Cerebellar nuclear complex (tissue), 1 donor: ENCODE measurements at places on chromosomes 11 and 22.

- DNase-seq = no peak
Measured at GRCh38 chr11:128210148-128210940, 377.0 kb downstream of the ETS1 start.

DNA sequence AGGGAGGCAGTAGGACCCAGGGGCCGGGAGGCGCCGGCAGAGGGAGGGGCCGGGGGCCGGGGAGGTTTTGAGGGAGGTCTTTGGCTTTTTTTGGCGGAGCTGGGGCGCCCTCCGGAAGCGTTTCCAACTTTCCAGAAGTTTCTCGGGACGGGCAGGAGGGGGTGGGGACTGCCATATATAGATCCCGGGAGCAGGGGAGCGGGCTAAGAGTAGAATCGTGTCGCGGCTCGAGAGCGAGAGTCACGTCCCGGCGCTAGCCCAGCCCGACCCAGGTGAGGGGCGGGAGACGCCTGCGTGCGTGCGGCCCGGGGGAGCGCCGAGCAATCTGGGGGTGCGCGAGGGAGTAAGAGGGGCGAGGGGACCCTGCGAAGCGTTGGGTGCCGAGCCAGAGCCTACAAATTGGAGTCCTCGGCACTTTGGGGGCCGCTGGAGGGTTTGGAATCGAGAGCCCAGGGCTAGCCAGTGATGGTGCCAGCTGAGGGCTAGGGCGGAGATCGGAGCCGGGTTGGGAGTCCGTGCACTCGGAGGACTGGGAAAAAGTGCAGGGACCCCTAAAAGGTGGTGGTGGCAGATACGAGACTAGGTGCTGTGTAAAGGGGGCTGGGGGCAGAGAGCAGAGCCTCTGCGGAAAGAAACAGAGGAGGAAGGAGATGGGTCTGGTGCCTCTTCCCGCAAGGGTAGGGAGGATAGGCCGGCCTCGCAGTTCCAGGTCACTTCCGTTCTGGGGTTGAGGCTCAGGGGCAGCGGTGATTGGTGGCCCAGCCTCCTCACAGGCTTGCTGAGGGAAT is at the start of gene SERPINH1:
Gene SERPINH1 (plus strand): TSS at position 206 of the 788 bp plus-strand sequence. CDS start 4,097 bp downstream, outside the sequence.
- no peak for DNase-seq

- no peak for DNase-seq
Measured at GRCh38 chr11:73380897-73381410, 4.8 kb downstream of the RELT start.

- DNase-seq = no peak
Measured at GRCh38 chr11:78039919-78040671, 17.0 kb upstream of the KCTD14 start.

DNA sequence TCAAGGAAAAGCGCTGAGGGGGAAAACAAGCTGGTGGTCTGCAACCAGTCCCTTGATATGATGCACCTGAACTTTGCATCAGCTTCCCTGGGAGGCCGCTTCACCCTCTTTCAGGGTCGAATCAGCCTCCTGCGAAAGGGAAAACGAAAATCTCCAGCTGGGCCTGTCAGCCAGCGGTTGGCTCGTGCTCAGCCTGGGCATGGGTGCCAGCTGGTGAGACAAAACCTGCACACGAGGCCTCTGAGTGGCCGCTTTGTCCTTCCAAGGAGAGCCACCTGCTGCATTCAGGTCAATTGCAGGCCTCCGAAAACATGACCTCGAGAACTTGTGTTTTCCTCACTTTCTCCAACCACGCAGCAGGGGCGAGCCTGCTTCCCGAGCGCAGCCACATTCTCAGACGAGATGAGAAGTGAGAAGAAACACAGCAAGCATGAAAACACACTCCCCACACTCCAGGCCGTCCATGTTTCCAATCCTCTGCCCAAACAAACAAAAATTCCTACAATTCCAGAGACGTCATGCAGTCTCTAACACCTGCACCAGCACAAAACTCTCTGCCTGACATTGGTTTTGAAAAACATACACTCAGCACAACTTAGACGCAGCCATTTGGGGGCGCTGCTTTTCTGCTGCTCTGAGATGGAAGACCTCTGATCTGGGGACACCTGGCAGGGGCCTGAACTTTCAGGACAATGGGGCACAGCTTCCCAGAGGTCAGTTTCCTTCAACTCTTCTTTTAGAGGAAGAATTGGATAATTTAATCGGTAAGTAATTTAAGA is 77.1 kb downstream of the DHCR7 start:
- DNase-seq = no peak

- DNase-seq = no peak
Measured at GRCh38 chr11:94455861-94456260, 37.8 kb downstream of the MRE11 start.

- DNase-seq = no peak
Measured at GRCh38 chr11:14764579-14765527, 121.2 kb downstream of the PDE3B start.

- no peak for DNase-seq
Measured at GRCh38 chr11:120516461-120517389, 5.2 kb downstream of the GRIK4 start.

DNA sequence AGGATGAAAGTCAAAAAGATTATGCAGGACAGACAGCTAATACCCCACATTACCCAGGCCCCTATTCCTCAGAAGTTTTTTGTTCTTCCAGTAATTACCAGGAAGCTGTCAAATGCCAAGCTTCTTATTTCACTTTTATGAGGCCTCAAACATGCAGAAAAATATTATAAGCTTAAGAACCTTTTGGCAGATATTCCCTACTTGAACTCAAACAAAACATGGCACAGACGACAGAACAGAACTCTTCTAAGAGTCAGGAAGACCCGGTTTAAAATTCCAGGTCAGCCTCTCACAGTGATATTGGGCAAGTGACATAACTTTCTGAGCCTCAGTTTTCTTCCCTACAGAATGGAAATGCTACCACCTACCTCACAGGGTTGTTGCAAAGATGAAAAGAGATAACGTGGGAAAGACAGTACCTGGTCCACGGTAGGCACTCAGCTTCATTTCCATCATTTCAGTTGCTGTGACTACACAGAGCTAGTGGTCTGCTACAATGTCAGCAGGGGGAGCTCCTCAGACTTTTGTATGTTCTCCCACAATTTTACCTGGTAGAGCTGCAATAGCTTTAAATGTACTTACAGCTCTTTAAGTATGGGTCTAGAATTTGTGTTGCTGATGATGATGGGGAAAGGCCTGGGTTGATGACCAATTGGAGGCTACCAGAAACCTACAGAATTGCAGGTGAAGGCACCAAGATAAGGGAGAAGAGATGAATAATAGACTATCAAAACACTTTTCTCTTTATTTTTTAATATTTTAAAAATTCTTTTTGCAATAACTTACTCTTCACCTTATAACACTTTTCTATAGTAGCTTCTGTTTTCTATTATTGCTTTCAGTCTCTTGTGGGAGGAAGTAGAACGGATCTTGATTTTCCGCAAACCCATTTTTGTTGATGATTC is 98.3 kb upstream of the CHRM4 start:
- no peak for DNase-seq

DNA sequence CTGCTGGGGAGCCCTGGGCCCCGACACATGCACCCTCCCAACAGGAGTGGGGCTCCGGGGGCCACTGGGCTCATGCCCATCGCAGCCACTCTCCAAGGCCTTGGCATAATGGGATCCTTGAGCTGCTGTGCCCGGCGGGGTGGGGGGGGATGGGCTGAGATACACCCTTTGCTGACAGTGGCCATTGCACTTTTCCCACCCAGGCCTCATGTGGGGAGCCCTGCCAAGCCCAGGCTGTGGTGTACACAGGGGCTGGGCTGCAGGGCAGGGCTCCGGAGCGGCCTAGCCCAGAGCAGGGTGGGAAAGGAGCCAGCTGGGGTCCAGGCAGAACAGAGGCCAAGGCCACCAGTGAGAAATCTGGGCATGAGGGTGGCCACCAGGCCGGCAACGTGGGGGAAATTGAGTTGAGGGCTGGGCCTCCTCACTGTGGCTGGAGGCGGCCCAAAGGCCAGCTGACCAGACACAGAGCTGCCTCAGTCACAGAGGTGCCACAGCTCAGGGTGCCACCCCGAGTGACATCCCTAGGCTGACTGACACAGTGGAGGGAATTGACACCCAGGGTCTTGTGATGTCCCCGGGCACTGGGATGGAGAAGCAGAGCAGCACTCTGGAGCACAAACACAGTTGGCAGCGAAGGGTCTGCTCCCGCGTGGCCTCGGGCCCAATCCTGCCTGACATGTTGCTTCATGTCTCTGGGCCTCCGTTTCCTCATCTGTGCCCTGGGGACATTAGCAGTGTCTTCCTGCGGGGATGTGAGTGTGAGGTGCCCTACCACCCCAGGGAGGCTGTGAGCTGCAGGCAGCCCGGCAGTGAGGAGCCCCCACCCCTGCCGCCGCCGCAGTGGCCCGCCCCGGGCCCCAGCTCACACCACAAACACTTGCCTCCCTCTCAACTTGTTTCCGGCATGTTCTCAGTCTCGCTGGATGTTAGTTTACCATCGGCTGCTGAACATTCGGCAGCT is 30.4 kb downstream of the RTN4R start:
- no peak for DNase-seq

- DNase-seq = no peak
Measured at GRCh38 chr11:69039501-69039900, 9.2 kb upstream of the TPCN2 start.

DNA sequence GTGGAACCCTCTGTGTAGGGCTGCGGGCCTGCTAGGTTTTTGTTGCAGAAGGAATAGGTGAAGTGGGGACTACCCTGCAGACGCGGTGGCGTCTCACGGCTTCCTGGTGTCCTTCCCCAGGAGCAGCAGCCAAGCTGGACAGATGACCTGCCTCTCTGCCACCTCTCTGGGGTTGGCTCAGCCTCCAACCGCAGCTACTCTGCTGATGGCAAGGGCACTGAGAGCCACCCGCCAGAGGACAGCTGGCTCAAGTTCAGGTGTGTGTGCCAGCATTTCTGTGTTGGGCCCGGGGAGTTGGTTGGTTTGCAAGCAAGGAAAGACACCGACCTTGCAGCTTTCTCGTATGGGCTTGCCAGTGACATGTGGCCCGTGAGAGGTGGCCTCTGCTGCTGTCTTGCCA is 15.3 kb downstream of the TAB1 start:
- DNase-seq = peak; percentile 48

DNA sequence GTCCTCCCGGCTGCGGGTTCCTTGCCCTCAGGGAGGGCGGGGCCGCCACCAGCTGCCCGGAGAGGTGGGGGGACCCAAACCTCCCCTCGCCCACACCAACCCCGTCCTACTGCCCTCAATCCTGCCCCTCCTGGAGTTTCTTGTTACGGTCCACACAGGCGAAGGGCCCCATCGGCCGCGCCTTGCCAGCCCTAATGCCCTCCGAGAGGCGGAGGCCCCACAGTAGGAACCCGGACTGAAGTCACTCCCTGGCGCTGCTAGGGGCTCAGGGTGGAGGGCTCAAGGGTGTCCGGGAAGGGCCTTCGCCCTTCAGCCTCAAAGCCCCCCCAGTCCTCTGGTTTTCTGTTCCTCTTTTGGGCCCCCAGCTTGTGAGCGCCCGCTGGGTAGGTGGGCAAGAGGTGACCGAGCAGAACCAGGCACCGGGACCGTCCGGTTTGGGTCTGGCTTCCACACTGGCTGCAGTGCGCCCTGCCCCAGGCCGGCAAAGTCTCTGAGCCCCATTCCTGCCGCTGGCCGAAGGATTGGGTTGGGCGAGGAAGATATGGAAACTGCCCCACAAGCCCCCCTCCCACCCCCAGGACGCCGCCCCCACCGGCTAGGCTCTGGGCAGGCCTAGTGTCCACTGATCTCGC is 24.5 kb downstream of the DUSP8 start:
- no peak for DNase-seq

GRCh38 chr11:5364214-5364613 is 12.9 kb downstream of the OR51B6 start:
- no peak for DNase-seq

DNA sequence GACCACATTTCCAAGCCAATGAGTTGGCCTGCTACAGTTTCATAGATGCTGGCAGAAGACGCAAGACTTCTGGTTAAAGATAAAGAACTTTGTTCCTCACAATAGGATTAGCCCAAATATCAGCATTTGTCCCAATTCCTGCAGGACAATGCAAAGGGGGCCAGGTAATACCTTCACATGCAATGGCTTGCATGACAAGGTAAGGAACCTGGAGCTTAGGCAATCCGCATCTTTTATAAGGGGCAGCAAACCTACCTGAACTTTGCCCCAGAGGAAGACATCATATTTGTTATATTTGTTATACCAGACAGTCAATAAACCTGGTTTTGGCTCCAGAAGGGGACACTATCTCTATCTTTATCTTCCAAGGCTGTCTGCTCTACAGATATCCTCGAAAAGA is 5.3 kb downstream of the P2RY6 start:
- no peak for DNase-seq

DNA sequence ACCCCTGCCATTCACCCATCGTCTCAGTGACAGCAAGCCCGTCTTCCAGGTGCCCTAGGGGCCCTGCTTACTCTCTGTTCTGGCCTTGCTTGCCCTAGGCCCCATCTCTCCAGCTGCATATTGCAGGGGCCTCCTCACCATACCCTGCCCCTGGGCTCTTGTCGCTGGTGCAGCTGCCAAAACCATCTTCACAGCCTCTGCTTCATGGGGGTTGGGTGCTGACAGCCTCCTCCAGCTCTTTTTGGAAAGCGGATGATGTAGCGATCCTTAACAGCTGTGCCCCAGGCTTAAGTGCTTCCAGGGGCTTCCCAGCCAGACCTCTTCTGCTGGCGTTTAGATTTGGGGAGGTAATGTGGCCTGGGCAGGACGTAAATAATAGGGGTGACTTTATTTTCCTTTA is 61.2 kb upstream of the SUSD2 start:
- DNase-seq = no peak

GRCh38 chr11:40125054-40125453 is 1334.4 kb downstream of the LRRC4C start:
- no peak for DNase-seq

DNA sequence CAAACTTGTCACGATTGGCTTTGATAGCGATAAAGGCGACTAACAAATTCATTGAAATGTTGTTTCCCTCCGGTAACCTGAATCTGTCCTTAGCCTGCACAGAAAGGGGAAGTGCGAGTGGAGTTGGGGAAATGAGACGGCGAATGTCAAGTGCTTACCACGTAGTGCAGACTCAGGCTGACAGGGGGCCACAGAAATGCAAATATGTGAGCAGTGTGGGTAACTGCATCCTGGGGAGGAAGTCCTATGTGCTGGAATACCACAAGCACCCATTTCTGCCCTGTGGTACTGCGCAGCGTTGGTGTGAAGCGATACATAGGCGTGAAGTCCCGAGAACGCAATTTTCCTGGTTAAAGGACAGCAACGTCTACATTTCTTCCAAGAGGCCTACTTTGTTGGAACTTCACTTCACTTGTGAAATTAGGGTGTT is 869 bp upstream of the EIF4ENIF1 start:
- DNase-seq = no peak
